ENCODE measurements at places on chromosomes 4 and X.
A peak's percentile ranks its signal among the peaks of the same experiment; 100 is the strongest.

DNA sequence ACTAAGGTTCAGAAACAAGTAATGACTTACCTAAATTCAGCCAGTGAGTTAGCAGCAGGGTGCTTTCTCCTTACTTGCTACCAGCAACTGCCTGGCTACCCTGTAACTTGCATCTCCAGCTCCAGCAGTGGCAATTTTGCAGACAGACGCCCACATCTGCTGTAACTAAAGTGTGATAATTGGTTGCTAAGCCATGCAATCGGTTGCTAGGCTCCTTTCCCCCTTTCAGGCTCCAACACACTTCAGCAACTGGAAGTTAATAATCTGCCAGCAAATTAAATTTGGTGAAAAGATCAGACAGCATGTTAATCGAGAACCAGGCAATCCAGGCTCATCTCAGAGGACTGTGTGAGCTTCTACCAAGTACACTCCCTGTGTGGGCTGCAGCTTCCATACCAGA is 24.2 kb upstream of the ARHGEF9 start:
- no peak for DNase-seq

DNA sequence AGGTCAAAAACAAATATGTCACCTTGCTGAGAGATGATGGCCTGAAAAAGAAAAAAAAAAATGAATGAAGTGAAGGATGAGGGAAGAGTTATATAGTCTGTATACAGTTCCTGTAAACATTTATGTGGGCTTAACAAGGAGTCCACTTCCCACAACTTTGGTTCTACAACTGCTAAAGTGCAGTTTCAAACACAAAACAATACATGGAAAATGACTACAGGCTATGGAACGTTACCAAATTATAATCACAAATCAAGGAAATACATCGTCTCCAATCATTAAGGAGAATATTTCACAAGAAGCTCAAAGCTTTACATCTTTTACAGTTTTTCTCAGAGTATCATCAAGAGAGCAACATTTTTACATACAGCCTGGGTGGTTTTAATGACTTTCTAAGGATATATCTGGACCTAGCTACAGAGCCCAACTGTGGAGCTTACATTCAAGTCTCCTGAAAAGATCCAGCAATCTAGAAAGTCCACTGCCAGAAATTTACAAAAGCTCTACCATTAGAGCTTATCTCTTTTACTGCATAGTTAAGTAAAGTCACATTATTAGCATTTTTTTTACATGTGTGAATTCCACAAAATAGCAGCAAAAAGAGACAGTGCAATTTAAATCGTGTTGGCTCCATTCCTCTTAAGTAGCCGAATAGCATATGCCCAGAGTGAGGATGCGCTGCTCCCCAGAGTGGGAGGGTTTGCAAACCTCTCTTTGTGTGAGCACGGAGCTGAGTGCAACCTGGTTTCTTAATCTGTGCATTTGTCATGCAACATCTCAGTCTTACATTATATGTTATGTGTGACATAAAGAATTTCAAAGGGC is 128.3 kb downstream of the MANBA start:
- no peak for DNase-seq

DNA sequence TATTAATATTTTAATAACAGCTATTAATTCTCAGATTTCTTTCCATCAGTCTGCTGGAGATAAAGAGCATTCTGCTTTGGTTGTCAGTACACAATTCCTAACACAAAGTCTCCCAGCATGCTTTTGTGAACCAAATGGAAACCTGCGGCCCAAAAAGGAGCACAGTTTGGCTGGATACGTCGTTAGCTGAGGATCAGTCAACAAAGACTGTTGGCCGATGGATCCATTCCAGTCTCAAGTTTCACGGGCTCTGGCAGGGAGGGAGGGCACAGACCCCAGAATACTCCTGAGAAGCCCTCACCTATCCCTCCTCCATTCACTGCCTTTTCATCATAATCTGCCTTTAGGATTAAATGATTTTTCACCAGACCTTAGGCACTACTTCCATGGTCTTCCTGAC is 26.3 kb upstream of the PRSS48 start:
- DNase-seq, result no peak

DNA sequence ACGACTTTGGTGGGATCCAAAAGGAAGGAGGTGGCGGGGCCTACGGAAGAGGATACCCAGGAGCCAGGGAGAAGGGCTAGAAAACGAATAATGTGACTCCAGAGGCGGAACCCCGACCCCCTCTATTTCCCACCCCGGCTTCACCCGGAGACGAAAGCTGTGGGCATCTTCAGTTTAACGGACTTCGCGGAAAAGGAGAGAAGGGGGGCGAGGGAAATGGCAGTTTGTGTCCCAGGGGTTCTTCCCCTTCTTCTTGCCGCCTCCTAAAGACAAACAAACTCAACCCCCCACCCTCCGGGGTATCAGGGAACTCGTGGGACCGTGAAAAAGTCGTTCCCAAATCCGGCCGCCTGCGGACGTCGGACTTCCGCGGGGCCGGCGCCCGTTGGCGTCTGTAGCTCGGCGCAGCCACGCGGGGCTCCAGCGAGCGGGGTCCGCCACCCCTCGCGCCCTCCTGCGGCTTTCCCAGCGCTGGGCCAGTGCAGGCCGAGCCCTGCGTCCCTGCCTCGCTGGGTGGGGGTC is 3.6 kb upstream of the LEF1 start:
- DNase-seq, result peak; percentile 54

GRCh38 chr4:1379351-1379781 is 26.9 kb downstream of the NKX1-1 start:
- DNase-seq, result no peak

DNA sequence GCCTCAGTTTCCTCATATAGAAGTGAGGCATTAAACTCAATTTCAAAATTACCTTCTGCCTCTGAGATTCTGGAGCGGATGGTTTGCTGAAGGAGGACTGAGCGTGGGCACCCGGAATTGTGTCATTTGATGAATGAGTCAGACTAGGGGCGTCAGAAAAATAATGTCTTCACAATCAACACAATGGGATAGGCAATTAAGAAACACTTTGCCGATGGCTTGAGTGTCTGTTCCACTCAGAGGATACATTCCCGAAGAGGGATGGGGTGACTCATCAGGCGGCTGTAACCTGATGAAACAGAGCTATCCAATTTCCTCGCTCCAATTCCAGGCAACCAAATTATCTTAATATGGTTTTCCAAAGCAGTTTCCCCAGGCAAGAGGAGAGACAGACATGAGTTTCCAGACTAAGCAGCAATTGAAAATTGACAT is 1.2 kb upstream of the CHRNA9 start:
- DNase-seq, result no peak

DNA sequence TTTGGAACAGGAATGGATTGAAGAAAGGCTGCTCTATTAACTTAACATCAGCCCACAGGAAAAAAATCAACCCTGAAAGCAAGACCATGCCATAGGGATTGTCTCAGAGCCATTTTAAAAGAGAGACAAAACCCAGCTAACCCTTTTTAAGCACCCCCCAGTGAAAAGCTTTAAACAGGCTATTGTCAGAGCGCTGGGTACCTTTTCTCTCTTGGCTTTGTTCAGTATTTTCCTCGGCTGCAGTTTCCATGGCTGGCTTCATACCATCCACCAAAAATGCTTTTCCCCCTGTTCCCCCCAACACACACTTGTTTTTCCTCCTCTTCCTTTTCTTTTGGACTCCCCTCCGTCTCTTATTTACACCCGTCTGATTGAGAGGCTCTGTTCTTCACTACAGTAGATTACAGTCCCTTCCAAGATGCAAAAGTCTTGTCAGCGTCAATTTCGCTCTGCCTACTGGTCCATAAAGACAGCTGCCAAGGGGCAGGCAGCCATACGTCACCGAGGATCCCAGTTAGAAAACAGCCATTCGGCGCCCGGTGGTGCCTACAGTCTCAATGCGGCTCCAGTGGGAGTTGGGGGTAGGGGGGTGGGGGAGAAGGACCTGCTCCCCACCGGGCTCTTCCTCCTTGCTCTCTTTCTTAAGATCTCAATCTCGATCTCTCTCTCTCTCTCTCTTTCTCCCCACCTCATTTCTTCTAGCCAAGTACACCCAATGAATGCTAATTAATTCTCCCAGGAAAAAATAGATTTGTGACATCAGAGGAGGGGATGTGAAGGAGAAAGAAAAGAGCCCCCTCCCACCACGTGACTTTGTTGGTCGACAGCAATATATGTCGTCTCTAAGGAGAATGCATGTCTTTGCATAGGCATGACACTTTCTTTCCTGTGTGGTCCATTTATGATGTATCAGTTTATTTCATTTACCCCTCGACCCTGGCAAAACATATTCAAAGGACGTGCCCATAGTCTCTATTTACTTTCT is at the start of gene GPM6B:
GPM6B (minus strand) TSS at position 451 of the 985 bp plus-strand sequence; CDS start at position 262, 189 bp downstream.
- DNase-seq, result no peak

All from activated CD4-positive, alpha-beta T cell treated with anti-CD3 and anti-CD28 coated beads for 48 hours (primary cell).